ENCODE measurements at places on chromosomes 4 and X. TPM values are rescaled to one million over a fixed set of nuclear protein-coding genes. Genes with fewer than 3 reads are reported as not detected.

Gene MAGEC2
- total RNA-seq, result not detected

GRCh38 chr4:25310803-25311166, 1.8 kb upstream of the ZCCHC4 start:
- DNase-seq, result no peak

GRCh38 chrX:65928522-65928921, 111.4 kb downstream of the VSIG4 start:
- no peak for DNase-seq

- DNase-seq, result no peak
Measured at GRCh38 chrX:12985331-12985730, 10.4 kb downstream of the TMSB4X start.

Gene COL4A5
- 22.4 TPM for total RNA-seq

Gene SLC4A4
- total RNA-seq, result 14.6 TPM

Gene RAB33A
- total RNA-seq, result 21.9 TPM

Gene PCDH7
- total RNA-seq, result 11.2 TPM

Gene USP51
- total RNA-seq, result 4.4 TPM

Gene NPY5R
- total RNA-seq, result 0.25 TPM

GRCh38 chr4:171430495-171430894, 382.7 kb upstream of the GALNTL6 start:
- DNase-seq, result no peak

DNA sequence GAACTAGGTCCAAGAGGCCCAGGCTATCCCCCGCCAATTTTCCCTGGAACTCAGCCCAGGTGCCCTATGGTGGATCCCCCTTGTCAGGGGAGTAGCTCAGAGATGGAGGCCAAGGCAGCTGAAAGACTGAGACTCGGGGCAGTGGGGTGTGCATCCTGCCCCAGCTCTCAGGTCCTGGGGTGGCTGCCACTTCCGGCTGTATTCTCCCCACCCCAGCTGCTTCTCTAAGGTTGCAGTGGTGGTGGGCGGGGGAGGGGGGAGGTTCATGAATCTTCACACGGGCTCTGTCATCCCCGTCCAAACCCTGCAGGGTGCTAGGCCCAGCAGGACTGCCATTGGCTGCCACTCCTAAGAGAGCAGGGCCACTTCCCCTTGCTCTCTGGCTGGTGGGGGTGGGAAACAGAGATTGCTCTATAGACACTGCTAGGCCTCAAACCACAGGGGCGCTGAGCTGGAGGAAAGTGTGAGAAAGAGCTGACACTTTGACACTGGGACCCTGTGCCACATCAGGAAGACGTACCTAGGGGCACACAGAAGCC, 1.5 kb downstream of the SASH3 start:
- peak; percentile 37 for DNase-seq

DNA sequence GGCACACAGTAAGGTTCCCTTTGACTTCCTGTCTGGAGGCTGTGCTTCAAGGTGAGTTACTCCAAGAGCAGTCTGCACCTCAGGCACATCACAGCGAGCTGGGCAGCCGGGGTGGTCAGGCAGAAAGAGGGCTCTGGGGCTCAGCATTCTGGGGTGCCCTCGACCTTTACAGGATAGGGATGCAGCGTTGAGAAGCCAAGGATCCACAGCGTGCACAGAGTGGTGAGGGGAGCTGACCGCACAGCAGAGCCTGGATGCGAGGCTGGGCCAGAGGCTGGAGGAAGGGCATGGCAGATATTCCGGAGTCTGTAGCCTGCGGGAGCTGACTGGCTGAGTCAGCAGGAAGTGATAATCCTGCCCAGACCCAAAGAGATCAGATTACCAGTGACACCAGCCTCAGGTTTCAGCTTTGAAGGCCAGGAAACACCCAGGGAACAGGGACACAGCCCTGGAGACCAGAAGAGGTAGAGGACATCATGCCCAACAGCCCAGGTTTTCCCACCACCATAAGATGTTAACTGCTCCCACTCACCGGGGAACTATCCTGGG, 38.4 kb upstream of the PDLIM3 start:
- DNase-seq, result peak; percentile 56

Gene SPIN4
- 2.3 TPM for total RNA-seq

GRCh38 chr4:8115916-8116315, 42.7 kb downstream of the ABLIM2 start:
- DNase-seq, result peak; percentile 36

GRCh38 chr4:96646146-96646545, 806.3 kb downstream of the PDHA2 start:
- DNase-seq, result no peak

Gene HTN3
- total RNA-seq, result not detected

DNA sequence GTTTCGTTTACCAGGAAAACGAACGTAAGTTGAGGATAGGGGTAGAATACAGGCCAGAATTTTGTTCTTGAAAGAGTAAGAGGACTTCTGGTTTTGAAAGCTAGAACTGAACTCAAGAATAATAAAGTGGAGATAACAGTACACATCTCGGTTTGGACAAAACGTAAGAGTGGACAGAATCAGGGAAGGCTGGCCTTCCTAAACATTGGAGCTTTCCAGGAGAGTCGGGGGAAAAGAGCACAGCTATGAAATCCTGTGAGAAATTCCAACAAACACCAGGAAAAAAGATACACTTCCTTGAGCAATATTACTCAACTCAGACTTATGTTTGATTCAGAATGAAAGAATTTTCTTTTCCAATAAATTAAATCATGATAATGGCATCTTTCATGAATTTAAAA, 1.2 kb downstream of the CTSO start:
- DNase-seq, result no peak

DNA sequence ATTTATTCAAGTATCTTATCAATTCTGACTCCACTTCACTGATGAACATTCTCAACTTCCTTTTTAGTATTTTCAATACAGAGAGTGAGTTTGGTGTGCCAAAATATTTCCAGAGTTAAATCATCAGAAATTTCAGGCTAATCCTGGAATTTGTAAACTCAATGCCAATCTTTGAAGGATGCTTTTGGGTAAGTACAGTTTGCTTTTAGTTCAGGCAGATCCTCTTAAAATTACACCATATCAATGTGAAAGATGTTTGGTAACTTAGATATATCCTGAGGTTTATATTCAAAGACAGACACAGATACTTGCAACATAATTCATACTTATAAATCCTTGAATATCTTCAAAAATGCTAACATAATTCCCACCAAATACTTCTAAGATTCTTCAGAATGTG, 76.0 kb upstream of the FAM47B start:
- no peak for DNase-seq

- DNase-seq, result peak; percentile 87
Measured at GRCh38 chrX:153487590-153488071, 7.1 kb upstream of the BGN start.

- DNase-seq, result no peak
Measured at GRCh38 chrX:48689208-48689920, 5.8 kb downstream of the WAS start.

Gene PRRG3
- total RNA-seq, result 0.38 TPM

DNA sequence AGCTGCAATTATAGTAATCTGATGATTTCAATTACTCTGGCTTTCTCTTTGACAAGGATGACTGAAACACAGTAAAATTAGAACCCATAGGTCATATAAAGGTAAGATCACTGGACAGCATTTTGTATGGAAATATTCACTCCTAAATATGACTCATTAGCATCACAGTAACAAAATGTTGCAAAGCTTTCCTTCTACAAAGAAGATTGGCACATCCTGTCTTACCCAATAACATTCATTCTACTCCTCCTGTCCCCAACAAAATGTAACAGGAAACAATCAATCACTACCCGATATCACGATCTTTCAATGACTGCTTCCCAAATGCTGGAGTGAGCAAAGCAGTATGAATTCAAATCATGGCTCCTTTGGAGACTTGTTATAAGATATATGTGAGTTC, 95.3 kb downstream of the FANCB start:
- DNase-seq, result no peak

DNA sequence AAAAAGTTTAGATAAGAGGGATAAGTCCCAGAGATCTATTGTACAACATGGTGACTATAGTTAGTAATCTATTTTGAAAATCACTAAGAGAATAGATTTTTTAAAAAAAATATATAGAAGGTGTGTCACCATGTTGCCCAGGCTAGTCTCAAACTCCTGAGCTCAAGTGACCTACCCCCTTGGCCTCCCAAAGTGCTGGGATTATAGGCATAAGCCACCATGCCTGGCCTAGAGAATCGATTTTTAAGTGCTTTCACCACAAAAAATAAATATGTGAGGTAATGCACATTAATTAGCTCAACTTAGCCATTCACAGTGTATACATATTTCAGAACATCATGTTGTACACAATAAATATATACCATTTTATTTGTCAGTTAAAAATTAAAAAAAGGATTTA, 56.7 kb upstream of the TBC1D9 start:
- no peak for DNase-seq

- DNase-seq, result no peak
Measured at GRCh38 chr4:180810581-180810980, 1432.6 kb upstream of the TENM3 start.

GRCh38 chr4:78612398-78613178, 61.0 kb downstream of the ANXA3 start:
- DNase-seq, result no peak

Gene ATP10D
- 10.8 TPM for total RNA-seq

- DNase-seq, result no peak
Measured at GRCh38 chr4:7862561-7863192, 77.0 kb downstream of the AFAP1 start.

DNA sequence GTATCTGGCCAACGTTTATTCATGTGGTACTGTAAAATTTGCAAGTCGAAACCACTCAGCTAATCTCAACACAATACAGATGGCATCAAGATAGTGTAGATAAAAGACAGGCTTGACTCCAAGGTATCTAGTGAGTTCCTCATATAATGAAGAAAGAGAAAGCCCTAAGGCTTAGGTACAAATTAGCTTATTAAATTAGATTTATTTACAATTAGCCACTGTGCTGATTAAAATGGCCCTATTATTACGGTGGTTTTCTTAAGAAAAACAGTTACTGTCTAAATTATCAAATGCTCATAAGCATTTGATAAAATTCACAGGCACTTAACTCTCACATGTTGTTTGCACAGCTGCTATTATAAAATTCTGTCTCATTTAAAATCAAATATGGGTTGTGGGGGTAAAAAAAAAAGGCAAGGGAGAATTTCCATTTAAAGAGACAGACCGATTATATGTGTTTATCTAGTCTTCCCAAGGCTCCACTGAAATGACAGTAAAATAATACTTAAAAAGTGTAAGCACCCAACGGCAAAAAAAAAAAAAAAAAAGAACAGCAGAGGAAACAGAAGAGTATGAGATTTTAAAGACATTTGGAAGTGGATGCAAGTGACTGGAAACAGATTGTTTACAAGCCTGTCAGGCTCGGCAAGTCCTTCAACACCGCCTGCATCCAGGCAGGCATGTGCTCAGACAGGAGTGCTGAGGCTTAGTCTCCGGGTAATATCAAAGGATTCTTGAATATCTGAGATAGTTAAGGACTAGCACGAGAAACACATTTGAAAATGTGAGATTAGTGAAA, 55.1 kb downstream of the FAM13A start:
- no peak for DNase-seq

DNA sequence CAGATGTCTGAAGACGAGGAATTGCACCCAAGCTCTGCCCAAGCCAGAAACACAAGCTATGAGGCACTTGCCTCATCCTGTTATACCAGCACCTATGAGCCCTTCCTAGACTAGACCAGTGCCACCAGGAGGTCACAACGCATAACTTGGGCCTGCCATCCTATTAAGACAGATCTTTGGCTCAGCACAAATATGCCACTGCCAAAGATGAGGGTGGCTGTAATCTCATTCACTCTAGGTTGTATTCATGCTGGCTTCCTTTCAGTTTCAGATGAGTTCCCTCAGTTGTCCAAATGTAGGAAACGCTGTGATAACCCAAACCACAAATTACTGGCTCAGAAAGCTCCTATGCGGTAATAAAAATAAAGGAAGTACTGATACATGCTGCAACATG, 76.5 kb upstream of the CITED1 start:
- no peak for DNase-seq

Gene GAGE2A
- not detected for total RNA-seq

Gene EOLA1
- total RNA-seq, result 27.2 TPM

Measured in right cardiac atrium (tissue), 5 donors.